Adrenal gland (tissue), 19 donors: ENCODE measurements at places on chromosomes 12 and 14. TPM values are rescaled to one million over a fixed set of nuclear protein-coding genes. Genes with fewer than 3 reads are reported as not detected.

Gene PRH2
- total RNA-seq, result not detected

Gene CBLN3
- 16.2 TPM for total RNA-seq

Gene RARG
- 21.2 TPM for total RNA-seq

Gene TAC3
- not detected for total RNA-seq

Gene IL26
- not detected for total RNA-seq

Gene FITM1
- total RNA-seq, result 8.1 TPM

Gene GPR137C
- 1.5 TPM for total RNA-seq
